NCI-H524 treated with DMSO at 0.1 percent for 48 hours (cell line): ENCODE measurements at places on chromosomes 13 and 19.

GRCh38 chr19:55546822-55547614 lies 1.7 kb upstream of the SBK3 start:
- no peak for DNase-seq

- no peak for DNase-seq
Measured at GRCh38 chr19:11191273-11191755, 6.0 kb downstream of the KANK2 start.

- no peak for DNase-seq
Measured at GRCh38 chr13:43156916-43157315, 133.5 kb downstream of the DNAJC15 start.

GRCh38 chr19:54279406-54279962 lies 1.4 kb downstream of the LILRB2 start:
- no peak for DNase-seq

DNA sequence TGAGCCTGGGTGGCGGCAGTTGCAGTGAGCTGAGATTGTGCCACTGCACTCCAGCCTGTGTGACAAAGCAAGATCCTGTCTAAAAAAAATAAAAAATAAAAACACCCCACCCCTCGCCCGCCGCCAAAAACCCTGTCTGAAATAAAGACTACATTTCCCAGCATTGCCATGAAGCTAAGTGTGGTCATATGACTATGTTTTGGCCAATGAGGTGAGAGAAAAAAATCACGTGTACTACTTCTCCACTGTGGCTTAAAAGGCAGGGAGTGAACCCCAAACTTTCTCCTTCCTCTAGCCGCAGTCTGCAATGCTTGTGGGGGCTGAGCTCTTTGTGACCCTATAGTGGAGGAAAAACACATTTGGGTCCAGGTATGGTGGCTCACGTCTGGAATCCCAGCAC lies 54.9 kb downstream of the COLGALT1 start:
- DNase-seq, result no peak

GRCh38 chr19:38252941-38253691 lies 3.1 kb downstream of the PPP1R14A start:
- peak; percentile 59 for DNase-seq

DNA sequence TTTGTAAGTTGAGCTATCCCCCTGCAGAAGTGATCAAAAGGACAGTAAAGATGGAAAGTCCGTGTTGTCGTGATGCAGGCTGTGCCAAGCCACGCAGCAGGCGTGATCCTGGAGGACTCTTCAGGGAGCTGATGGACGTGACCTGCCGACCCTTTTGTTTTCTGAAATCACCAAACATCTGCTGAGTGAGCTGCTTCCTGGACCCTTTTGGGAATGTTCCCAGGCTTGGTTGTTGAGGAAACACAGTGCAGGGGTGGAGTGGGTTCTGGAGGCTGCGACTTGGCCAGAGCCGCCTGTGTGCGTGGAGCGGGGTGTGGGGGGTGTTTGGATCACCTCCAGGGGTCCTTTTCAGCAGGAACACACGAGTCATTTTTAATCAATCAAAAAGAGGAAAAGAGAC lies 15.4 kb upstream of the CPAMD8 start:
- no peak for DNase-seq

DNA sequence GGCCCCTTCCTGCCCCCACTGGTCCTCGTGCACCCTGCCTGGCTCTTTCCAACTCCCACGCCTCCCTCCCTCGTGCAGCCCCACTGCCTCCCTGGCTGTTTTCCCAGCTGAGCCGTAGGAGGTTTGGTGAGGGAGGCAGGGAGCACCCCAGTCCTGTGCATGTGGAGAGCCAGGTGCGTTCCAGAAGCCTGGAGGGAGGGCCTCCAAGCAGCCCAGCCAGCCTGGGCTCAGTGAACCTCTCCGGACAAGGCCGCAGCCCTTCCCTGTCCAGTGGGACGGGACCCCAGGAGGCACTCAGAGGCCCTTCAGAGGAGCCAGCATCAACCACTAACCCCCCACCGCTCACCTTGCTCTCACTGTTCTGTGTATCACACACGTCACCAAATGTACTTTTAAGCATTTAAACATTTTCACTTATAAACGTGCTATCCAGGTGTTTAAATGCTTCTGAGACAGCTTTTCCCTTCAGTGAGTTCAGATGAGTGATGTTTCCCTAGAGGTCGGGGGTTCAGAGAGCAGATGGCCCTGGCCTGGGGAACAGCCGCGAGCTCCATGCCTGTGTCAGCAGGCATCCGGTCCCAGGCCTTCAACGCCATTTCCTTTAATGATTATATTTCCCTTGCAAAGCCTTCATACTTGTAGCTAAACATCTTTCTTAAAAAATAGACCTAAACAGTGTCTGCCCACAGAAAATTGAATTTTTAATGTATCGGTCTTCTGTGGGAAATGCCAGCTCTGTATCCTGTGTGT lies 122.6 kb downstream of the ATP11A start:
- no peak for DNase-seq

DNA sequence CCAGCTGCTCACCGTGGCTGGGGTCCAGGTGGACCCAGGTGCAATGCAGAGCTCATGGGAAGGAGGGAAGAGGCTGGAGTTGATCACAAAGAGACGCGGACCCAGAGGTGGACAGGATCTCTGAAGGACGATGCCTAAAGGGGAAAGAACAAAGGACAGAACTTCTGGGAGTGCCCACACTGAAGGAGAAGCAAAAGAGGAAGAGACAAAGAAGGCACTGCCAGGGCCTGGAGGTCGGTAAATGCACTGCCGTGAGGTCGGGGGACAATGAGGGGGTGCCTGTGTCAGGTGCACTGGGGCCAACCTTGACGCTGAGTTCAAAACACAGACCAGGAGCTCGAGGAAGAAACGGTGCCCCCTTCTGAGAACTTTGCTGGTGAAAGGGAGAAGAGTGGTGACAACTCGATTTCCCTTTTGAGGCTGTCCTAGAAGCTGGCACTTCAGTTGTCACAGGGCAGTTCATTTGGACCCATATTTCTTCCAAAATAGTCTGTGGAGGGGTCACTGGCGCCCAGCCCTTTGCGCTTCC lies 55.6 kb downstream of the GJA3 start:
- no peak for DNase-seq

DNA sequence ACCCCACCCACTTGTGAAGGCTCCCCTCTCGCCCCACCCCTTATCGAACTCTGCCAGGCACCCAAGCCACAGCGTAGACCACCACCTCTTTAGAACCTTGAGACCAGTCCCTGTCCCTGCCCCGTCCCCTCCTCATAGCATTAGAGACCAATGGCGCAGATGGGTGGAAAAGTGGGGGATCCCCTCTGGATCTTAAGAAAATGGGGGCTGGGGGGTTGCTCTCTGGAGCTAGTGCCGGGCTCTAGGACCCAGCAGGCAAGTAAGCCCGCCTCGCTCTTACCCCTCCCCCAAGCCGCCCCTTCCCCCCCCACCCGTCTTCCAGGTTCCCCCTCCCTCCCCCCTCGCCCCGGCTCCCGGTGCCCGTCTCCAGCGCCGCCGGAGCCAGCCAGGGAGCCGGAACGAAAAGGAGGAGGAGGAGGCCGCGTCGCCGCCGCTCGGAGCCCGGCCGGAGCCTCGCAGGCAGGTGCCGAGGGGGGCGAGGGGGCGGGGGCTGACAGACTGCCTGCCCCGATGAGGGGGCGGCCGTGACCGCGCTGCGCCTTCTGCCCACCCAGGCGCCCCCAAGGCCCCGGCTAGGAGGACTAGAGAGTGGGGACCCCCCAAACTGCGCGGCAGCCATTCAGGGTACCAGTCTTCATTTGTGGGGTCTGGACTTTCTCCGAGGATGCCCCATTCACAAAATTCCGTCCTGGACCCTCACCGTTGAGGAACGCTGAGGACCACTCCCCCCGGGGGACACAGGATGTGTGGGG lies at the start of gene SPRED3:
Gene SPRED3 (plus strand): TSS at position 349 of the 752 bp plus-strand sequence. CDS start 1,606 bp downstream, outside the sequence.
- no peak for DNase-seq

- no peak for DNase-seq
Measured at GRCh38 chr13:111342721-111343120, 22.3 kb downstream of the TEX29 start.

GRCh38 chr13:85312071-85312470 lies 487.1 kb downstream of the SLITRK6 start:
- DNase-seq, result no peak

DNA sequence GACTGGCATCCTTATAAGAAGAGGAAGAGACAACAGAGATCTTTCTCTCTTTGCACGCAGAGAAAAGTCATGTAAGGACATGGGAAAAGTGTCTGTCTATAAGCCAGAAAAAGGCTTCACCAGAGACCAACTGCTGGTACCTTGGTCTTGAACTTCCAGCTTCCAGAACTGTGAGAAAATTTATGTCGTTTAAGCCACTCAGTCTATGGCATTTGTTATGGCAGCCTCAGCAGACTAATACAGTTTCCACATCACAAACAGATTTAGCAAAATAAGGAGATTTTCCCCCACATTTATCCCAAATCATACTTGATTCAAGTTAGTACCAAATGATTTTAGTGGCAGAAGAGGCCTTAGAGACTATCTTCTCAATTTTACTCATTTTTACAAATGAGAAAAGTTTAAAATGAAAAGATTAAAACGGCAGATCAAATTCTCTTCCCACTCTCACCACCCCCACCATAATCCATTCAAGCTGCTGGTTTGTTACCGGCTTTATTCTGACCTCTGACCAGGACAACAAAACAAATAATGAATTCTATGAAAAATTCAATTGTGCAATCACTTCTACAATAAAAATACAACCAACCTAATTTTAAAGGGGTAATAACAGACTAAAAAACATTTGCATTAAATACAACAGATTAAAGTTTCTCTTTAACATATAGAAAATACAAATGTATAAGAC lies 316.3 kb downstream of the TBC1D4 start:
- DNase-seq, result no peak

DNA sequence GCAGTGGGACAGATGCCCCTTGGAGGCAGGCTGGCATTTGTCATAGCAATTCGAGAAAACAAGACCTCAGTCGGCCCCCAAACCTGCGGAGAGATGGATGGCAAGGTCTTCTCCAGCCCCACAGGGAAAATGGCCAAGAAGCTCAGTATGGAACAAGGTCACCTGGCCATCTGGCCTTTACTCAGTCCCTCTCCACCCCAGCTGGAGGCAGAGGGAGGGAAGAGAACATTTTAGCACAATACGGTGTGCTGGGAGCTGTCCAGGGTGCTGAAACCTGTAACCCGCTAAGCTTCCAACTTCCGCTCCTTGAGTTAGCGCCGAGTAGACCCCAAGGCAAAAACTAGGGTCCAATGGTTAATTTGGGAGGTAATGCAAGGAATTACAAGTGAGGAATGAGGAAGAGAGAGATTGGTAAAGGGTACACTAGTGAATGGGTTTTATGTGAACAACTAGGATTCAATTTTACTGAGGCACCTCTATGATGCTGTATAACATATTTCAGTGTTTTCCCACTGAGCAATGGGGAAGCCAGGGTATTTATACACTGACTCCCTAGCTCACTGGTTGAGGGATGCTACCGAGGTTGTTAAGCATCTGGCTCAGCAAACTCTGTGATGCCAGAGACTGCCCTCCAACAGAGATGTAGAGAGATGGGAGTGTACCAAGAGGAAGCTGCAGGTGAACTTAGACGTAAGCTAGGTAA lies 64.3 kb downstream of the CACNA1A start:
- DNase-seq, result no peak

- no peak for DNase-seq
Measured at GRCh38 chr13:23999424-23999823, 102.1 kb upstream of the C1QTNF9B start.

GRCh38 chr19:378706-379105 lies 30.2 kb downstream of the C2CD4C start:
- DNase-seq, result no peak

DNA sequence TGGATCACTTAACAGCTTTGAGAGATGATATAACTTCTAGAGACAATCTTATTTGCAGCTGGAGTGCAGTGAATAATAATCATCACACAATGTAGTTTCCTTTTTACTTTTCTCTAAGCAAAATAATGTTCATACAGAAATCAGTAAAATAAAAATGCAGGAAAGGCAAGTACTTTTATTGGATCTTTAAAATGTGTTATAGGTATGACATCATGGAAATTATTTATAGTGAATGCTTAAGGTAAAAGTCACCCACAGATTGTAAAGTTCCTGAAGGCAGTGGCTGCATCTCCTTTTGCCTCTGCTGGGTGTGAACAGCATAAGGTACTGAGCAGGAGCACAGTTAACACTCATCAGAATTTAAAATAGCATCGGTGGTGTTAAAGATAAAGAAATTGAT lies 17.3 kb upstream of the IL17D start:
- DNase-seq, result no peak

DNA sequence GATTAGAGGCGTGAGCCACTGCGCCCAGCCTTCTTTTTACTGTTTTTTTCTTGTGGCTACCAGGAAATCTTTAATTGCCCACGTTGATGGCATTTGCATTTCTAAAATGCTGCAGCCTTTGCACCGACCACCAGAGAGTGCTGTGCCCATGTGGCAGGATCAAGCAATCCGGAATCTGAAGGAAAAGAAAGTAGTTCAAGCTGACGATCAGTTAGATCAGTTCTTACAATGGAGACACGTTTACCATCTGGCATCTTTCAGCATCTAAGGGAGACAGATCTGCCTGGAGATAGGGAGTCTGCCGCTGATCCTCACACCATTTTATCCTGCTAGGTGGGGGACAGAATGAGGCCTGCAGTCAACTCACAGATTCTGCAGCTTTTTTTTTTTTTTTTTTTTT lies 19.9 kb downstream of the TINCR start:
- DNase-seq, result no peak

- no peak for DNase-seq
Measured at GRCh38 chr13:78228940-78229339, 310.3 kb upstream of the EDNRB start.

DNA sequence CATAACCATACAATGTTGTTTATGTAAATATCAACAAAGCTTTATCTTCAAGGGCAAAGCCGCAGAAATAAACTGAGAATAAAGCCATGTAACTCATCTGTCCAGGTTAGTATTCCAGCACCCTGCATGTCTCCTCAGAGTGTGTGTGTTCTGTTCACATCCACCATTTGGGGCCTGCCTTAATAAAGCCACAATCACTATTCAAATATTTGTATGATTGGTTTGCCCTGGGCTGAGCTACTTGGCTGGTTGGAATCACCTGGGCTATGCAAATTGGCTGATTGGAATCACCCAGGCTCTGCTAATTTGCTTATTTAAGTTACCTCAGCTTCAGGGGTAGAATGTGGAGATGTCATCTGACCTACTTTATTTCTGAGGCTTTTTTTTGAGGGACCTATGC lies 42.4 kb upstream of the ZNF737 start:
- DNase-seq, result no peak

GRCh38 chr19:10747271-10747670 lies 29.4 kb downstream of the DNM2 start:
- DNase-seq, result no peak
